ENCODE measurements at places on chromosomes 7 and 10.

DNA sequence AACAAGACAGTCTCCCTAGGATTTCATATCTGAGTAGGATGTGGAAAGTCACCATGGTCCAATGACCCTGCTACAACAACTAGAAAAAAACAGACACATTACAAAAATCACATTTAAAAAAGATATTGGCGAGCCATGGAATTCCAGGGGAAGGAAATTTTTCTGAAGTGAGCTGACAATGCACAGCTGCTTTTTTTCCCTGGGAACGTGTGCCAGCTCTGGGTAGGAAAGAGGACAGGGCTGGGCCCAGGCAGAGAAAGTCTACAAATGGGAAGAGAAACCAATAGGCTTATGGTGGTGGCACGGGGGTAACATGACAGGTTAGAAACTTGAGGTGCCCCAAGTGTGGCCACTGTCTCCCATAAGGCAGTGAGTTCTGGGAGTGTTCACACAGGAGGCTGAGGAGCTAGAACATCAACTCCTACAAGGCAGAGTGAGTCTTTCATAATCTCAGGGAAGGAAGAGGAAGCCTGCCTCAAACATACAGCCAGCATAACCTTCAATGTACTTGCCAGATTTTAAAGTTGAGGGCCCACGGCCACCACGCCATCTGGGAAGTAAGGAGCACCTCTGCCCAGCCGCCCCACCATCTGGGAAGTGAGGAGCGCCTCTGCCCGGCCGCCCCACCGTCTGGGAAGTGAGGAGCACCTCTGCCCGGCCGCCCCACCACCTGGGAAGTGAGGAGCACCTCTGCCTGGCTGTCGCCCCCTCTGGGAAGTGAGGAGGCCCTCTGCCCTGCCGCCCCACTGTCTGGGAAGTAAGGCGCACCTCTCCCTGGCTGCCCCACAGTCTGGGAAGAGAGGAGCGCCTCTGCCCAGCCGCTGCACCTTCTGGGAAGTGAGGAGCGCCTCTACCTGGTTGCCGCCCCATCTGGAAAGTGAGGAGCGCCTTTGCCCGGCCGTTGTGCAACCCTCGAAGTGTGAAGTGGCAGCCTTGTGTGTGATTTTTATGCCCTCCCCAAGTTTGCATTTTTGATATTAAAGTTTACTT lies 5.9 kb downstream of the FBXL13 start:
- no peak for DNase-seq

DNA sequence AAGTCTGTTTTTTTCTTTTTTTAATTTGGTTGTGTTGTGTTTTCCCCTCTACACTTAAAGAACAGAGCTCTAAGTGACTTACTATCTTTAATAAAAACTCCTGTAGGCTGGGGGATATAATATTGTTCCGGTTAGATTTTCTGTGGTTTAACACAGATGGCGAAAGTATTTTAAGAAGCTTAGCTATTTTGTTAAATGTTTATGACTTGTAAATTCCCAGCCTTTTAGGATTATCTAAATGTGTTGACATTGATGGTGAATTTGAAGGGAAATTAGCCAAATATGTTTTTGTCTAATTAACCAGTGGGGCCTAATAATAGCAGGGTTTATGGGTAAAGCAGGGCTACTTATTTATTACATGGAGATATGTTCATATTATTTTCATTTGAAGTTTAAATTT lies 538.5 kb downstream of the INHBA start:
- no peak for DNase-seq

DNA sequence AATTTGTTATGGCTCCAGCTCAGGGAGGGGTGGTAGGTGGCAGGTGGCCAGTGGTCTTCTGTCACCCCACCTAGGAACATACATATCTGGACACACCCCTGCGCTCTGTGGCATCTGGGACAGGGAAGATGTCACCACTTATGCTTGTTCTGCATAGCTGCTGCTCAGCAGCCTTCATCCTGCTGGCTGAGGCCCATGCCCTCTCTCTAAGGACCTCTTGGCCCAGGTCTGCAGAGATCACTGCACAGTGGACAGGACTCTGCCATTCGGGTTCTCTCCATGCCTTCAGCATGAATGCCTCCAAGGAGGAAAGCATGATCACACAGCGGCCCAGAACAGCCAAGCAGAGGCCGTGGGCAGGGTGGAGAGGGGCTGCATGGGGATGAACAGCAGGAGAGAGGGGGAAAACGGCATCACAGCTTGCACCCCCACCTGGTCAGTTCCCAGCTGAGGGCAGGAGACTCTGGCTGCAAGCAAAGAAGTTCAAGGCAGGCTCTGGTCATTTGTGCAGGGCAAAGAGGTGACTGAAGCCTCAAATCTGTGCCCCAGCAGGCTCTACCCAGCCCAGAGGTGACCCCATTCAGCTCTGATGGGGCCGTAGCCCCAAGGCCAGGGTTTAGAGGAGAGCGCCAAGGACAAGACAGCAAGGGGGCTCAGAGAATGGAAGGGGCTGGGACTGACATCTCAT lies 47.8 kb upstream of the GDF10 start:
- DNase-seq: no peak

GRCh38 chr10:14839305-14839695 lies 1.2 kb downstream of the HSPA14 start:
- DNase-seq: no peak

DNA sequence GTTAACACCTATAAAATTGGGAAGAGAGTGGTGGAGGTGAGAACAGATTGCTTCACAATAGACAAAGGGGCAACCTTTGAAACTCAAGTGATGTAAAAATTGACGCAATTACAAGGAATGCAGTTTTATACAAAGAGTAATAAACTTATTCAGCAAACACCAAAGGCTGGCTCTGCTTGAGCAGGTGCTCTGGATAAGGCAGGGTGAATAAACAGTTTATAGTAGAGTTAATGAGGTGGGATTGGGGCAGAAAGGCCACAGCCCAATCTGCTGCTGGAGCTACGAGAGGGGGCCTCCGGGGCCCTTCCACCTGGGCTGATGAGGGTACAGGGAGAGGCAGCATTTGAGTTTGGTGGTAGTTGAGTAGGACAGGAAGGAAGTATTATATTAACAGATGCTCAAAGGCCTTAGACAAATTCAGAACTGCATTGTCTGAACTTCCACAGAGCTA lies 6.0 kb downstream of the MUC12 start:
- no peak for DNase-seq

- DNase-seq: no peak
Observed at GRCh38 chr10:66218981-66219587, 706.8 kb upstream of the LRRTM3 start.

- DNase-seq: no peak
Observed at GRCh38 chr10:124892905-124893304, 49.0 kb upstream of the ZRANB1 start.

DNA sequence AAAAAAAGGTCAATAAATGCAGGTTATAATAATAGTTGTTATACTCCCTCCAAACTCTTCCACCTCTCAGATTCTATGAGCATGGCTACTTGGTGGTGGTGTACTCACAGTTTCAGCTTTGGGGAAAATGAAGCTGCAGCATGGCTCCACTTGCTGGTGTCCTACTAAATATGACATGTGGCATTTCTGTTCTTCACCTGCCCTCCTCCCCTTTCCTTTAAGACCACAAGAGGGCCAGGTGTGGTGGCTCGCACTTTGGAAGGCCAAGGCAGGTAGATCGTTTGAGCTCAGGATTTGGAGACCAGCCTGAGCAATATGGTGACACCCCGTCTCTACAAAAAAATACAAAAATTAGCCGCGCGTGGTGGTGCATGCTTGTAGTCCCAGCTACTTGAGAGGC lies 101.1 kb downstream of the SLC37A3 start:
- no peak for DNase-seq

DNA sequence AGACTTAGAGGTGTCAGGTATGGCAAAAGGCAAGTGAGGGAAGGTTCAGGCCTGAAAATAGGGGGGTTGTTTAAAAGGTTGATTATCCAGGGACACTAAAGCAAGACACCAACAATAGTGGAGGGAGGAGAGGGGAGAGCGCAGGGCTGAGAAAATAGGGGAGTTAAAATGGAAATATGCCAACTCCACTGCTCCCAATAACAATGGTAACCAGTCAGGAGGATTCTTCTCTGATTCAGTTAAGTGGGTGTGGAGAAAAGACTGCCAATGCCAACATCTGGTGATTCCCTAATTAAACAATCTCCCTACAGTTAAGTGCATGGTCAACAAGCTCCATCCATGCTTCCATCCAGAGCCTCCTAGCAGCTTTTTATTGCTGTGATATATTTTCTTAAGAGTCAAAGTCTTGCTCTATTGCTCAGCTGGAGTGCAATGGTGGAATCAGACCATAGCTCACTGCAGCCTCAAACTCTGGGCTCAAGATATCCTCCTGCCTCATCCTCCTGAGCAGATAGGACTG lies 183.3 kb downstream of the JAZF1 start:
- no peak for DNase-seq

- no peak for DNase-seq
Observed at GRCh38 chr10:13690281-13690825, 103.6 kb downstream of the PRPF18 start.

DNA sequence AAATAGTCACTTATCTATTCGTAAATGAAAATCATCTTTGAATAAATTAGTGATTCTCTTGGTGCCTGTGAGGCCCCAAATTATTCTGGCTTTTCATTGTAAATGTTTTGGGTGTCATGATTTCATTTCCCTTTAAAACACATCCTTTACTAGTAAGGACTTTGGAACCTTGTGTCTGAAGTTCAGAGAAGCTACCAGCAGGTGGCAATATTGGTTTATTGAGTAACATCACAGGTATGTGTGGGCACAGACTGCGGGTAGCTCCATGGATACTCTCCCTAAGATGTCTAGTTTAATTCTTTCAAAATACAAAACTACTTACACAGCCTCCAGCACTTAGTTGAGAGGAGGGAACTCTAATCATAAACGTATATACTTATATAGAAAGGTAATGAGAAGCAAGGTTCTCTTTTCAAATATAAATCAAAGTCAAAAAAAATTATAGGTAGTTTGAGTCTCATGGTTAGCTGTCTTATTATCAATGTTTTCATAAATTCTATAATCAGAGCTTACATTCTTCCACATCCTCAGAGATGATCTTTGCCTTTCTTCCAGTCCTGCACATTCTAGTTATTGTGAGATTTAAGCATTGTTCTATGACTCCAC lies 449.6 kb downstream of the GRM8 start:
- no peak for DNase-seq

DNA sequence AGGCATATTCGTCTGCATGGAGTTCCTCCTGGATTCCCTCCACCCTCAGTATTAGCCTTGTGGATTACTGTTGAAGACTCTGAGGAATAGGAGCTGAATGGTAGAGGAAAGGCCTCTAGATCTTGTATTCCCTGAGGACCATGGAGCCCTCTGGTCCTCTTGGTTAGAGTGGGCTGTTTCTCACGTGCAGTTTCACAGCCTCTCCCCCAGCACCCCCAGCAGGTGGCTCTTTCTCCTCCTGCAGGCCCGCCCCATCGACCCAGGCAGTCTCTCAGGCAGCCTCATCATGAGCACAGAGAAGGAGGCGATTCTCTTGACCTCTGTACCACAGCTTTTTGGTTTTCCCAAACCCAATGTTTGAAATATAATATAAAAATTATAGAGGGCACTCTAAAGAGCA lies 102.0 kb downstream of the WNT2 start:
- no peak for DNase-seq

DNA sequence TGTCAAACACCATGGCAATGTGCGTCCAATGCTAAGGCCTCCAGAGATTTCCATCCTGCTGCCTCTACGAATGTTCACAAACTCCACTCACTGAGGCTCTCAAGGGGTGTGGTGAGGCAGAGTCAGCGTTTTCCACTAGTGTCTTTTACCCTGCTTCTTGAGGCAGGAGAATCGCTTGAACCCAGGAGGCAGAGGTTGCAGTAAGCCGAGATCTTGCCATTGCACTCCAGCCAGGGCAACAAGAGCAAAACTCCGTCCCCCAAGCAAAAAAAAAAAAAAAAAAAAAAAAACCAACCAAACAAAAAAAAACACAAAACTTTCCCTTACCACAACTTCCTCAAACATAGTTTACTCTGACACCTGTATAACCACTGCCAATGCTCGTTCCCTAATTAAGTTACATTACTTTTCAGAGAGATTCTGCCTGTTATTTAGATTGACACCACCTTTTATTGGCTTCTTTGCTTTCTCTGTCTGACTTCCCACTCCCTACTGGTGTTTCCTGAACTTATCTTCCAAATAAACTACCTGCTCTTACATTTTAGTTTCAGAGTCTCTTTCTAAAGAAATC lies 102.1 kb upstream of the ZNF746 start:
- no peak for DNase-seq
